CD4-positive, alpha-beta T cell treated with Interleukin-6 for 4 hours (primary cell): ENCODE measurements at places on chromosomes 4 and X.

- no peak for DNase-seq
Measured at GRCh38 chr4:84051089-84051488, 448.0 kb downstream of the NKX6-1 start.

DNA sequence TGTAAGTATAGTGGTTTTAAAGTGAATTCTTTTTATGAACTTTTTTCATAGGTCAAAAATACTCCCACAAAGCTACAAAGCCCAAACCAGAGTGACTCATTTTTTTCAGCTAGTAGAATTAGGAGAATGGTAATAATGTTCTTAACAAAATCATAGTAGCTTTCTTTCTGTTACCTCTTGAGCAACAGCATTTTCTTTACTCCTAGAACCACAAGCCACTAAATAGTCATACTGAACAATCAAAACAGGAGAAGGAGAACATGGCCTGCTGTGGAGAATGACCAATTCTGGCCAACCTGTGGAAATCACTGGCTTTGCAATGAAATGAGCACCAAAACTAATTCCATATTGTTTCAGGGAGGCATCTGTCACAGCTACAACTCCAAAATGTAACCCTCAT, 112.9 kb downstream of the AMMECR1 start:
- DNase-seq, result no peak

GRCh38 chr4:7668826-7669225, 234.1 kb upstream of the PSAPL1 start:
- no peak for DNase-seq

- DNase-seq, result no peak
Measured at GRCh38 chr4:88335092-88335665, 43.5 kb upstream of the HERC6 start.

- no peak for DNase-seq
Measured at GRCh38 chr4:8383016-8383415, 57.5 kb downstream of the ACOX3 start.

DNA sequence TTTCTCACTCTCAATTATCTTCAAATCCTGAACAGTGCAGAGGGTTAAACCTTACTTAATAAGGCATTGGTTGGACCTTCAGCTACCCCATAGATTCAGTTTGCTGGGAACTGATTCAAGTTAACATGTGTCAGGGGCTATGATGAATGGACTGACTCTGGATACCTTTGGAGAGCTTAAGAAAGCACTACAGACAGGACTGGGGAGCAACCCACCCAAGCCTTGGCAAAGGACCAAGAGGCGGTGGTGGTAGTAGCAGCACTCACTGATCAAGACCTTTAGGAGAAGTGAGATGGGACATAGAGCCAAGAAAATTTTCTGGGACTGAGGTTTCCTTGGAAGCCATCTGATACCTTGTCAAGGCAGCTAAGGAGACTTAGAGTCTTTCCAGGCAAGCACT, 43.0 kb upstream of the TAPT1 start:
- no peak for DNase-seq

- no peak for DNase-seq
Measured at GRCh38 chr4:57109411-57109846, 756 bp downstream of the IGFBP7 start.

- DNase-seq, result no peak
Measured at GRCh38 chrX:24276015-24276414, 37.9 kb downstream of the SUPT20HL2 start.

DNA sequence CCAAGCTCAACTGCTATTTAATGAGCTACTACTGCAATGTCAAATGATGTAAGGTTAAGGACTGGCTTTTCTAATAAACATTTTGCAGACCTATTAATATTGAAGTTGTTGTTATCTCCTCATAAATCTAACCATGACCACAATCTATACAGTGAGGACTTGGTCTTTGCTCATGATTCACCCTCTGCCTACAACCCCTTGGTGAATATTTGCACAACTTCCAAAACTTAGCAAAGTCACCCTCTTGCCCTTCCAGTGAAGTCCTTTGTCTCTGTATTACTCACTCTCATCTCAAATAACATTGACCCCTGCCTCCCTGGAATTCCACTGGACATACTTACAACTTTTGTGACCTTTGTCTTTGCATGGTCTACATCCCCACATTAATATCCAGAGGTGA, 204.5 kb downstream of the KCNIP4 start:
- DNase-seq, result no peak

GRCh38 chr4:173243321-173243720, 74.7 kb downstream of the GALNT7 start:
- DNase-seq, result no peak

- no peak for DNase-seq
Measured at GRCh38 chrX:17432158-17432557, 57.2 kb downstream of the NHS start.

- no peak for DNase-seq
Measured at GRCh38 chr4:73540826-73541225, 59.3 kb downstream of the AFM start.

GRCh38 chrX:69546417-69546816, 42.3 kb downstream of the NALF2 start:
- no peak for DNase-seq

- peak; percentile 27 for DNase-seq
Measured at GRCh38 chr4:6855692-6856297, 53.8 kb upstream of the TBC1D14 start.

DNA sequence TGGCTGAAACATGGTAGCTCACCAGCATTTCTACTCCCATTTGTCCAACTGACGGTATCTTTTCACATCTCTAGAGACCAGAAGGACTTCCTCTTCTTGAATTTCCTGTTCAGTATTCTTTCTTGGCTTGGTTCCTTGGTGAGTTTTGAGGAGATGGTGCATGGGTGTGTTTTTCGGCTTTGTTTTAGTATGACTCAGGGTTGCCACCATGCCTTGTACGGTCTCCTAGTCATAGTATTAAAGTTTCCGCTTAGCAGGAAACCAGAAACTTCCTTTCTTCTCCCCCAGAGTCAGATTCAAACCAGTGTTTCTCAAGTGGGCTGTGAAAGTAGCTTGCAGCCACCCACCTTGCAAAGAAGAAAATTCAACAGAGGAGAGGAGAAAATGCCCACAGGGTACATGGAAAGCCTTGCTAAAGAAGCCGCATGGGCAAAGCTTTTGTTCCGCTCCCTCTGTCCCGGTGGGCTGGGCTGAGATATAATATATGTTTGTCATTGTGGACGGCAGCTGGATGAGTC, 5.7 kb downstream of the CD99 start:
- DNase-seq, result peak; percentile 61

GRCh38 chr4:97367878-97368277, 775.4 kb downstream of the STPG2 start:
- no peak for DNase-seq

GRCh38 chrX:69506617-69507499, 2.7 kb downstream of the NALF2 start:
- no peak for DNase-seq

DNA sequence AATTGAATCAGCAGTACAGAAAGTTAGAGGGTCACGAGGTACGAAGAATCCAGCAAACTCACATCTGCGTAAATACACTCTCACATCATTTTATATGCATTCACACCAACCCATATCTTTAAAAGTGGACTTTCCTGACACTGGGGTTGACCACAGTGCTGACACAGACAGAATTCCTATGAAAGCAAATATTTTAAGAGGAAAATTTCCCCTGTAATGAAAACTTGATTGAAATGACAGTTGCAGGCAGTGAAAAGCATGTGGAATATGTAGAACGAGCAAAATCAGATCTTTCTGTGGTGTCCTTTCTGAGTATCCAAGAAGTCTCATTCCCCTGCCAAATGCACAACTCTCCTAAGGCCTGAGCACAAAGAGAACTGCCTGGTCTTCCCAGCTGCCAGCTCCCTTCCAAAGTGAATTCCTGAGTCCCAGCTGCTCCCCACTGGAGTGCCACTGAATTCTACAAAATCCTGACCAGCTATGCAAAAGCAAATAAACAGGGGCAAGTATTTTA, 50.5 kb upstream of the FAM9C start:
- no peak for DNase-seq

GRCh38 chrX:9052081-9052480, 18.2 kb upstream of the FAM9B start:
- DNase-seq, result no peak

- no peak for DNase-seq
Measured at GRCh38 chr4:189365451-189365850, 575.2 kb upstream of the FRG1 start.

- no peak for DNase-seq
Measured at GRCh38 chr4:151912632-151913031, 151.8 kb upstream of the GATB start.
